Activated naive CD8-positive, alpha-beta T cell treated with anti-CD3 and anti-CD28 coated beads, Interleukin-2, amount 50 U/mL, for 24 hours (primary cell): ENCODE measurements at places on chromosomes 3 and 15.

DNA sequence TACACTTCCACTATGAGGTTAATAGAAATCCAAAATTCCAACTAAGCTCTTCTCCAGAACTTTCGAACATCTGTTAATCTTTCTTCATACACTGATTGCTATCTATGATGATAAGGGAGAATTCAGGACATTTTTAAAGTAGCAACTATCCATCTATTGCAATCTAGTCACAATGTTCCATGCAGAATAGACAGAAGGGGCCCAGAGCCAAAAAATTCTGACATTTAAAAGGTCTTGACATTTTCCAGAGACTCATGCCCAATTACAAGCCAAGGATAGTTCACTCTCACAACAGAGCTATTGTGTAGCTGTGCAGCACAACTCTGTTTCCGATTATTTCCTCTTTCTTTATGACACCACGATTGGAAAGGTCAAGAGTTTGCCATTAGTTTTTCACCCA, 999.7 kb upstream of the ALCAM start:
- no peak for DNase-seq

DNA sequence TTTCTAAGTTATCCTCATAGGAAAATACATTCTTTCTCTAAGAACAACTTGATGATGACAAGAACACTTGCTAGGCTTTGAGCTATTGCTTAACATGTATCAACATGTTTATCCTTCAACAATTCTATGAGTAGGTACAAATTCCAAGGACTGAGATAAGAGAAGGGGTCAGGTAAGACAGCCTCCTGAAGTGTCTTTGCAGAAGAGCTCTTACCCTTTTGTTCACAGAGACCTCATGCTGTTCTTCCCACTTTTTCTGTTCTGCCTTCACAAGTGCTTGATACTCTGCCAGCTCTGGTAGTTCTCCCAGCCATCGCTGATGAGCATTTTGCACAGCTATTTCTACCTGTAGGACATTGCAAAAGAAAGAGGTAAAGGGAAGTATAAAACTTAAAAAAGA, 50.9 kb downstream of the CEP152 start:
- no peak for DNase-seq

- no peak for DNase-seq
Observed at GRCh38 chr15:80251428-80252120, 439 bp downstream of the CTXND1 start.

DNA sequence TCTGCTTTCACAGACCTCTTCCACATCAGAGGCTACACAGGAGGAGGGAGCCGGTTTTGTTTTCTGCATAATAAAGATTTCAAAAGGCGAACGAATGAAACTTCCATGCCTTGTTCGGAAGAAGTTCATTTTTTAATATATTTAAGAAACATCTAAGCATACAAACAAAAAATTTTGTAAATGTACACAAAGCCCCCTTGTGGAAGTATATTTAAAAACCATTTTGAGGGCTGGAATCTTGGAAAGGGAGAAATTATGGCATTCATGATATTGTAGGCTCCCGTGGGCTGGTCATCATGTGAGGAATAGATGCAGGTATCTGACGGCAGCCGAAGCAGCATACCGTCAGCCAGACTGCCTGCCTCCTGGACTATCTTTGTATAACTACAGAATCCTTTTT, 90.4 kb downstream of the MECOM start:
- no peak for DNase-seq

DNA sequence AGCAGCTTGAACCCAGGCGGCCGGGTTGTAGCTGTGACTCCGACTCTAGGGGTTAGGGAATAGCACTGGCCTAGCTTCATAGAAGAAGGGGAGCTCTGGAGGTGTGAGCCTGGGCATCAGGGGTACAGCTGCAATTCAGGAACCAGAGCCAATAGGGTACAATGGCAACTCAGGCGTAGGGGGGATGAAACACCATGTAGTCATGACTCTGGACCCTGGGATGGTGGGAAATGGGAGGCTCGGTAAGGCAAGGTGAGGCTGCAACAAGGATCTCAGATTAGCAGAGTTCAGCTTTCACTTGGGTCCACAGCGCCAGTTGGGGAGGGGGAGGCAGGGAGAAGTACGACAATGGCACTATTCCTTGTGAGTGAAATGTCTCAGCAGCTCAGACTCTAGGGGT, 210.2 kb upstream of the LYSMD4 start:
- DNase-seq = no peak

DNA sequence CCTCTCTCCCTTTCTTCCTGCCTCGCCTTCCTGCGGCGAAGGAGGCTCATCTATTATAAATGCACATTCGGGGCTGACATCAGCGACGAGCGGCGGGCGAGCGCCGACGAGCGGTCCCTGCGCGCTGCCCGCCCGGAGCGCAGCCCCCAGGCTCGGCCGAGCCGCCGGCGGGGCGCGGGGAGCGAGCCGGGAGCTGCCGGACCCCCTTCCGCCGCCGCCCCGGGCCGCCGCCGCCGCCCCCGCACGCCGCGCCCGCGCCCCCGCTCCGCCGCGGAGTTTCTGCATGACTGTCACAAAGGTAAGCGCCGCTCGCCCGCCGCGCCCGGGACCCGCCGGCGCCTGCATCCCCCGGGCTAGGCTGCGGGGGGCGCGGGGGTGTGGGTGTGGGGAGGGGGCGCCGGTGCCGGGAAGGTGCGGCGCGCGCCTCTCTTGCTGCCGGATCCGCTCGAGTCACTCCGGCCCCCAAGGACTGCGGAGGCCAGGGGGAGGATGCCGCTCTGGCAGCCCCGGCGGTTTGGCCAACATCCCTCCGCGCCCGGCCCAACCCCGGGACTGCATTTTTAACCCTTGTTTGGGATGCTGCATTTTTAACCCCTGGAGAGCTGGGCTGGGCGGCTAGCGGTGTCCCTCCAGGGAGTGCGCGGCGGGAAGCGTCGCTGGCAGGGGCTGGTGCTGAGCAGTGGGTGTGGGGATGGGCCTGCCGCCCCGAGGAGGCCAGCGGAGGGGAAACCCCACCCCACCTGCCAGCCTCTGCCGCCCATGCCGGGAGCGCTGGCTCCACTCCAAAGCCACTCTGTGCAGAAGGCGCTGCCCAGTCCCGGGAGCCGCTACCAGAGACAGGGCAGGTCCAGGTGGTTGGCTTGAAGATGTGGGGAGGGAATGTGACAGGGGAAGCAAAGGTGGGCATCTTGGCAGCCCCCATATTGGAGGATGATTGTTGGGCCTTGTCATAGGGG, at the start of gene CORO2B:
Gene CORO2B, plus strand, starts transcription at position 14 of the 956 bp plus-strand sequence. Its CDS starts 270 bp downstream, at position 284.
- DNase-seq = peak; percentile 19

DNA sequence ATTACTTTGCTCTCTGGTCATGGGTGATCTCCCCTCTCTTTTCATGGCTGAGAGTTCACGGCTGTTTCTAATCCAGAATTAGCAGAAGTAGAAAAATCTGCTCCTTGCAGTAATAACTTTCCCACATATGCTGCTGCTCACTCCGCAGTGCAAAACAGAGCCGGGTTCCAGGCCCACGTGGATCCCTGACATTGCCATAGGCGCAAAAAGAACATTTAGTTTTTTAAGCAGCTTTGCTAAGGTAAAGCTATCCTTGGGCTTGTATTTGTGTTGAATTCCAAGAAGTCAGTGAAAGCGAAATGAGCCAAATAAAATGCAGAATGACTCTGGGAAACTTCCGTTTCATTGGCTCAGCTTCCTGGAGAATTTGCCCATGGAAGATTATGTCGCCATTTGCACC, 633.7 kb upstream of the SUCLG2 start:
- no peak for DNase-seq

GRCh38 chr15:70252056-70252950, 154.6 kb upstream of the TLE3 start:
- DNase-seq = no peak

- no peak for DNase-seq
Observed at GRCh38 chr3:75342425-75342824, 321.7 kb upstream of the FRG2C start.

- DNase-seq = no peak
Observed at GRCh38 chr15:78311292-78311691, 11.9 kb upstream of the SKIC8 start.

DNA sequence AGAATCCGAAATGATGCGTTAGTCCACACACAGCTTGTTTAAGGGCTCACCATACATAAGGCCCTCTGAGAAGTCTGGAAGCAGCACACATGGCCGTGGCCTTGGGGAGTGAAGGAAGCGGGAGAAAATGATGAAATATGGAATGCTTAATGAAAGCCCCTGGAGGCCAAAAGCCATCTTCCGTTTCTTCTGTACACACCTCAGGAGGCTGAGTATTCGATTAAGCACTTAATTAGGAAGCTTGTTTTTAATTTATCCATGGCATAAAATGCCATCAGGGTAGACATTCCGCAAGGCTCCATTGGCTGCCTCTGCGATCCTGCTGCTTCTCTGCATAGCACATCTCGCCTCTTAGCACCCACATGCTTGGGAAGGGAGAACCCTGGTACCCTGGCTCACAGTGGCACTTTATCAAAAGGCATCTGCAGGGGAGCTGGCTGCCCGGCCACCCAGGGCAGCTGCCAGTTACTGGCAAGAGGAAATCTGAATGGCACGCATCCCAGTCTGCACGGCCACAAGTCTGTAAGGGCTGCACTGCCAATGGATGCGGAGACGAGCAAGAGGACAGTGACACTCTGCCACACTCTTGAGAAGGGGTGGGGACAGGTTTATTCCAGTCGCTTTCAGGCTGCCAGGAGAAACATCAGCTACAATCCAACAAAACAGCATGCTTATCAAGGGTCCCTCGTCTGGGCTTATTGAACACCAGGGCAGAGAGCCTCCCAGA, 356.2 kb downstream of the OCA2 start:
- no peak for DNase-seq

DNA sequence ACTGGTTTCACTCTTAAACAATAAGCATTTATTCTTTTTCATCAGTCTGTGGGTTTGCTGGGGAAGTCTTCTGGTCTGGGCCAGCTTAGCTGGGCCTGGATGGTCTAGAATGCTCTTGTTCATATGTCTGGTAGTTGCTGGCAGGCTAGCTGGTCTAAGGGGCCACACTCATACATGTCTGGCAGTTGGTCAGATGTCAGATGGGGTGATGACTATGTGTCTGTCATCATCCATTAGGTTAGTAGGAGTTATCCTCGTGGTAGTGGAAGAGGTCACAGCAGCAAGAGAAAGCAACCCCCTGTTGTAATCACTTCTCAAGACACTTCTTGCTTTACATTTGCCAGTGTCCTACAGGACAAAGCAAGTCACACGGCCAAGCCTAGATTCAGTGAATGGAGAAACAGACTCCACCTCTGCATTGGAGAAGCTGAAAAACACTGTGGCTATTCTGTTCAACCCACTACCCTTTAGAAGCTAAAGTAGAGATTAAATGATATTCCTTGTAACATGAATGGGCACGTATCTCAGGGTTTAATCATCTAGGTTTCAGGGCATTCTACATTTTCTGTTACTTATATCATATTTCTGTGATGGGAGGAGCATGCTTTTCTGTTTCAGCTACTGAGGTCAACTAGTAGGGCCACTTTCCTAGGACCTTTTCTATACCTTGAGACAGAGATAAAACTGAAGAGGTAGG, 5.5 kb upstream of the ARID3B start:
- no peak for DNase-seq

DNA sequence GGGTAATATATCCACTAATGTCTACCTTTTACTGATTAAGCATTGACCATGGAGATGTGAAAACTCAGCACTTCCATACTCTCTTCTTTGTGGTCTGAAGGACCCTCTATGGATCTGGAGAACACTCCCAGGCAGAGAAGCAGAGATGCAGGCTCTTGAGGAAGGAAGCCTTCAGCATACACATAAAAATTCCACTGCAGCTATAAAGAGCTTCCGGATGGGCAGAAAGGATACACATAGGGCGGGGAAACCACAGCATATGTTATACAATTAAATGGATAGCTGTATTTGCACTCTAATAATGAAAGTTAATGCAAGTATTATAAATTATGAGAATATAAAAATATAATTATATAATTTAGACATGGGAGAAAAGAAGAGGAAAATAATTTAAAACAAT, 1258.2 kb upstream of the ALCAM start:
- no peak for DNase-seq

- no peak for DNase-seq
Observed at GRCh38 chr3:140540262-140540661, 137.6 kb upstream of the TRIM42 start.

DNA sequence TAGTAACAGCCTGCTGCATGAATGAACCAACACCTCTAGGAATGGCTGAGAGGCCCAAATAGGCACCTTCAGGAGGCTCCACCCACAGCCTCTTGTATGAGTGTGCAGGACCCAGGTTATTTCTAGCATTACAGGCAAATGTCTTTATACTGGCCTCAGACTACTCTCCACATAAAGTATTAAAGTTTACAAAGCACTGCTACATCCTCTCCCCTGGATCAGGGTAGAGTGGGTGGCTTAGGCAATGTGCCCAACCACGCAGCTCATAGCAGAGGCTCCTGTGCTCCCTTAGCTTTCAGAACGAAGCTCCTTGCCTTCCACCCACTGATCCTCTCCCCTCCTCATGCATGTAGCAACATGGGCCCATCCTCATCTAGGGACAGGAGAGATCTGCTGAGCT, 16.3 kb downstream of the TMEM43 start:
- no peak for DNase-seq

- DNase-seq = no peak
Observed at GRCh38 chr3:25493786-25494185, 65.7 kb downstream of the RARB start.

DNA sequence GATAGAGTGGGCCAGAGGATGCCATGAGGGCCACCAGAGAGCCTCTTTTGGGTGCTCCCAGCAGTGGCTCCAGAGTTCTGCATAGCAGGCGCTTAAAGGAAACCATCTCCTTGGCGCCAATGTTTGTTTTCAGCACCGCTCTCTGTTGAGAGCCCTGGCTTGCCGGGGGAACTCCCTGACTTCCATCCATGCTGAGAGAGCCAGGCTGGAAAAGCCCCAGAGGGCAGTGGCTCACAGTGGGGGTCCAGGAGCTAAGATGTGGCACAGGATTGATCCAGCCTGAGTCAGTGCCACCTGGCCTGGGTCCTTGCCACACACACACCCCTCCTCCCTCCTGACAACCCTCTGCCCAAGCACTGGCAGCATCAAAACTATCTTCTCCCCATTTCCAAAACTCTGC, 50.4 kb upstream of the HACD2 start:
- no peak for DNase-seq

GRCh38 chr3:42140665-42141203, 49.6 kb downstream of the TRAK1 start:
- DNase-seq = no peak

- DNase-seq = no peak
Observed at GRCh38 chr3:138383715-138384465, 35.5 kb downstream of the MRAS start.

DNA sequence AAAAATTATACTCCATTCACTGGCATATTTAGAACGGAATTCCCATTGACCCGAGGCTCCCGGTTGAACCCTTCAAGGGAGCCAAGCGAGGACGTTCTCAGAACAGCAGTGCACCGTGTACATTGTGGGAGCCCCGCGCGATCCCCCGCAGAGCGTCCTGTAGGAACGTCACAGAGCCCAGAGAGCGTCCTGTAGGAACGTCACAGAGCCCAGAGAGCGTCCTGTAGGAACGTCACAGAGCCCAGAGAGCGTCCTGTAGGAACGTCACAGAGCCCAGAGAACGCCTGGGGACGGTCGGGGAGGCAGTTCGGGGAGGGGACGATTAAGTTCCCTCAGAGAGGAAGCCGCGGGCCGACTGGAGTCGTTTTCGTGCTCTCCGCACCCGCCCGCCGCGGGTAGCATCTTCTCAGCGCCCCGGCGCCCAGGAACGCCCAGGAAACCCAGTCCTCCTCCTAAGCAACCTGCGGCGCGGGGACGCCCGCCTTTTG, 506 bp upstream of the ATP1B3 start:
- peak; percentile 73 for DNase-seq
